ENCODE measurements at places on chromosomes 4 and X.

DNA sequence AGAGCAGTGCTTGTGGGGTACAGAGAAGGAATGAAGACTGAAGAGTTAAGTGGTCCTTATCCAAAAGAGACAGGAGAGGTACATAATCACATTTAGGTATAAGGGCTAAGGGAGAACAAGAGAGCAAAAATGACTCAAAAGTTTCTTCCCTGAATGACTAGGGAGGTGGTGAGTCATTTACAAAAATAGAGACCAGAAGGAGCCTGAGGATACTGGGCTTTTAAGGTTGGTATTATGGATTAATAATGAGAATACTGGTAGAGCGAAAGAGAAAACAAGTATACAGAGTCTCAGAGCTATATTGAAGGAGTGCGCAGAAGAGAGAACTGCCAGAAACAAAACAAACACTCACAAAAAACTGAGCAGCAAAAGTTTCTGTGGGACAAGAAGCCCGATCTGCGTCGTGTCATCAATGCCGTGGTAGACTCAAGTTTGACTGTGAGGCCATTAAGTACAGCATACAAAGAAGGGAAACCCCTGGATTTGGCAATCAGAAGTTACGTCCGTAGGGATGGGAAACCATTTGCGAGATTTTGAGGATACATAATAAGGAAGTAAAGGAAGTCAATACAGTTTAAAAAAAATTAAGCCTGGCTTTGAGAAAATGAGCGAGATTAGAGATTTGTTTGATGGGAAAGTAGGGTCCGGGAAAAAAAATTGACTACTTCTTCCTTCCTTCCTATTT lies 129.1 kb upstream of the STIM2 start:
- no peak for DNase-seq

GRCh38 chrX:13550346-13550745 lies 19.1 kb upstream of the EGFL6 start:
- no peak for DNase-seq

- no peak for DNase-seq
Observed at GRCh38 chr4:7771541-7772507, 167.8 kb downstream of the AFAP1 start.

DNA sequence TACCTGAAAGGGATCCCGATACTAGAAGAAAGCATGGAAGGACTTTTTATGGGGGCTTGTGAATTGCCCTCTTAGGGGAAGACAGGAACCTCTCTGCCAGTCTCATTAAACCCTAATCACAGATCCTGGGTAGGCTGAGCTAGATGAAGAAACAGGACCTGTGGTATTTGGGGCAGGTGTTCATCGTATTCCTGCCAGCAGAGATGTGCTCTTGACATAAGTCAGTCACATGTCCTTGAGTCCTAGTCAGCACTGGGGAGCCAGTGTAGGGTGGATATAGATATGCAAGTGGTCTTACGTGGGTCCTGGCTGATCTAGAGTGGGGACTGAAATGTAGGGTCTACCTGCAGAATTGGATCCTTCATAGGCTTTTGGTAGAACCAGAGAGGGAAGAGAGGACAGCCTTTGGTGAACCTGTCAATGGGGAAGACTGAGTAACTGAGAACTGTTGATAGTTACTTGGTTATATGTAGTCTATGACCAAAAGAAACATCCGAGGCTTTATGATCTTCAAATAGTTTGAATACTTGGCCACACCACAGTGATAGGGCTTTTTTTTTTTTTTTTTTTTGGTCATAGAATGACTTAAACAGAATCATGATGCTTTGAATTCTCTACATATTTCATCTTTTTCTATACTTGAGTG lies 63.5 kb upstream of the WDR1 start:
- DNase-seq, result no peak

DNA sequence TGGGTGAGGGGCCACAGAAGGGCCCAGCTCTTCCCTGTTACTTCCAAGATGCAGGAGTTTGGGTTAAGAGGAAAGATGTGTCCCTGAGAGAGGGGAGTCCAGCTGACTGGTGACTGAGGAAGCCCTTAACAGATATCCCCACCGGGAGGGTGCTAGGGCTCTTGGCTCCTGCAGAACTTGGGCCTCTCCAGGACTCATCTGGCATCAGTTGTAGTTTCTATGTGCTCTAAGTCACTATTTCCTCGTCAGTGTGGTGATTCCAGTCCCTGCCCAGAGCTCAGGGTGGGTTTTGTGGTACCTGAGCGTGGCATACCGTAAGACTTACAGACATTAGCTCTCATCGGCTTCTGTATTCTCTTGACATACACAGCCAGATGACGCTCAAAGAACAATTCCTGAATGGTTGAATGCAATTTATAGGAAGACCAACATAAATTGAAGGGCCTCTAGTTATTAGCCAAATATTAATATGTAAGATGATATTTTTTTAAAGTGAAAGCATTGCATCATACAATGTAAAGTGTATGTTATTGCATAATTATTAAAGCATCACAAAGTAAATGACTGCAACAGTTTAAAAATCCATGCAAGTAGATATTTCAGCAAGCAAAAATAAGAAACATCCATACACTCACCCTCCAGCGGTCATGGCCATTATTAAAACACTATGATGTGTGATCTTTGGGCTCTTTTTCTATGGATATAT lies 195.5 kb downstream of the PTTG2 start:
- DNase-seq, result no peak

DNA sequence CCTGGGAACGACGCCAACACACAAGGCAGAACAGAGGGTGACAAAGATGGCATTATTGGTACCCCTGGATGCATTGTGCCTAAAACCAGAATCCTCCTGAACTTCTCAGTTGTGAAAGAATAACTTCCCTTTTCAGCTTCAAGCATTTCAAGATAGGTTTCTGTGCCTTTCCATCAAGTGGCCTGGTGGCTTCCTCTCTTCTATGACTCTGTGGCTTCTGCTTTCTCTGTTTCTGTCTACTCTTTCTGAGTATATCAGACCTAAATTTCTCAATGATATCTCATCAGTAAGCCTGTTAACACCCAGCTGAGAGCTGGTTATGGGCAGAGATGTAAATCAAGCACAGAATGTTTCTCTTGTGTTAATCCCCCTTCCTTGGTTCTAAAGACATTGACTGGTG lies 21.4 kb upstream of the FAM9B start:
- DNase-seq, result no peak

GRCh38 chrX:72621163-72621562 lies 48.5 kb upstream of the HDAC8 start:
- no peak for DNase-seq

- DNase-seq, result no peak
Observed at GRCh38 chr4:7651461-7651921, 216.8 kb upstream of the PSAPL1 start.

- DNase-seq, result peak; percentile 13
Observed at GRCh38 chr4:61068745-61069144, 131.4 kb upstream of the ADGRL3 start.

DNA sequence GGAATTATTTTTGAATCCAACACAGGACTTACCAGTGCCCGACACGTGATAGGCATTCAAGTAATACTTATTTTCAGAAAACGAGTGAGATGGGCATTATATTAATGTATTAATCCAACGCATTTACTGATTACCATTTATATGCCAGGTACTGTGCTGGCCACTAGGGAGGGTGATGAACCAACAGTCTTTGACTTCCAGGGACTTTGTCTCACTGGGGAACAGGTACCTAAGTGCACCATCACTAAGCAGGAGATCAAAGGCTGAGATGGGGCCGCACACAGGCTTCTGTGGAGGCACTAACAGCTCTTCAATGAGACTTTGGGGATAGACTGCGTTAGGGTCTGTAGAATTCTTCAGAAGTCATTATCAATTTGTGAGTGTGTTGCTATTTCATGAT lies 5.7 kb upstream of the TADA2B start:
- DNase-seq, result no peak

GRCh38 chr4:72314869-72315268 lies 254.2 kb downstream of the ADAMTS3 start:
- DNase-seq, result no peak

- DNase-seq, result no peak
Observed at GRCh38 chrX:96835660-96836289, 47.9 kb upstream of the RPA4 start.

DNA sequence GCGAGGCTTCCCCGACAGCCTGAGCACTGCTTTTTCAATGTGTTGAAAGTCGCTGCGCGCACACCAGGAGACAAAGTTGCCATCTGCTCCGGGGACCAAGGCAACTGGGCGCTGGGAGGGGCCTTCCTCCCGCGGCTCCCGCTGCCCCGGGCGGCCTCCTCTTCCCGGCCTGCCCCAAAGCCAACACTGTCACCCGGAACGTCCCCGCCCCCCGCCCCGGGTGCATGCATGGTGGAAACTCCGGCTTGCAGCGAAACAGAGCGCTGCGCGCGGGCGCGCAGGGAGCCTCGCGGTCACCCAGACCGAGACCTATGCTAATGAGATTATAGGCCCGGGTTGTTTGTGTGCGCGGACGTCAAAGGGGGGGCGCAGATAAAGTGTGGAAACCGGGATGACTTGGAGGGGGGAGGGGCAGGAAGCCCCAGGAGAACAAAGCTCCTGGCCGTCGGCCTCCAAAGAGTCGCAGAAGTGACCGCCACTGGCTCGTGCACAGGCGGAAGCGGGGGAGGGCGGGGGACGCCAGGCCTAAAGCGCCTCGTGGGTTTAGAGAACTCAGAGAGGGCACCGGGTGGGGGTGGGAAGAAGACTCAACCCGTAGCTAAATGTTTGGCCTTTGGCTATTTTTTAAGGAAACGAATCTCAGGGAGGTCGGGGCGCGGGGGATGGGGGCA lies 88.8 kb downstream of the BCOR start:
- peak; percentile 52 for DNase-seq

DNA sequence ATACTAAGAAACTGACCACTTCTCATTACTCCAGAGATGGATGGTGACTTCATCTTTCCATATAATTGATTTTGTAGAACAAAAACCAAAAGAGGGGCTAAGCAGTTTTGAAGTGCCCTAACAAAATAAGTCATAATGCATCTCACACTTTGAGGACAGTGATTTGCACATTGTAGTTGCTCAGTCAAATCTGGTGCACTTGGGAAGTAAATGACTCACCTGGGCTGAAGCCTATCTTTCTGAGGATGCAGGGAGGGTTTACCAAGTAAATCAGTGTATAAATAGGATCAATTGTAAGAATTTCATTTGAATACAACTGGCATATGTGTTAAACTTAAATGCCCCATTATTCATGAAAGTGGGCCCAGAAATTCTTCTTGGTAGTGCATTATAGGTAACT lies 134.2 kb downstream of the DCLK2 start:
- DNase-seq, result no peak

- DNase-seq, result no peak
Observed at GRCh38 chr4:15162465-15163283, 160.4 kb downstream of the CPEB2 start.

DNA sequence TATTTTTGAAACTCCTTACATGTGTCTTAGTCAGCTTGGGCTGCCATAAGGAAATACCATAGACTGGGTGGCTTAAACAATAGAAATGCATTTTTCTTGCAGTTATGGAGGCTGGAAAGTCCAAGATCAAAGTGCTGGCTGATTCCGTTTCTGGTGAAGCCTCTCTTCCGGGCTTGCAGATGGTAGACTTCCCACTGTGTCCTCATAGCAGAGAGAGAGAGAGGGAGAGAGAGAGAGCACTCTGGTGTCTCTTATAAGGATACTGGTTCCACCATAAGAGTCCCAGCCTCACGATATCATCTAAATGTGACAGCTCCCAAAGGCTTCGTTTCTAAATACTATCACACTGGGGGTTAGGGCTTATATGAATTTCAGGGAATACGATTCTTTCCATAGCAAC lies 39.7 kb downstream of the ENPEP start:
- DNase-seq, result no peak

DNA sequence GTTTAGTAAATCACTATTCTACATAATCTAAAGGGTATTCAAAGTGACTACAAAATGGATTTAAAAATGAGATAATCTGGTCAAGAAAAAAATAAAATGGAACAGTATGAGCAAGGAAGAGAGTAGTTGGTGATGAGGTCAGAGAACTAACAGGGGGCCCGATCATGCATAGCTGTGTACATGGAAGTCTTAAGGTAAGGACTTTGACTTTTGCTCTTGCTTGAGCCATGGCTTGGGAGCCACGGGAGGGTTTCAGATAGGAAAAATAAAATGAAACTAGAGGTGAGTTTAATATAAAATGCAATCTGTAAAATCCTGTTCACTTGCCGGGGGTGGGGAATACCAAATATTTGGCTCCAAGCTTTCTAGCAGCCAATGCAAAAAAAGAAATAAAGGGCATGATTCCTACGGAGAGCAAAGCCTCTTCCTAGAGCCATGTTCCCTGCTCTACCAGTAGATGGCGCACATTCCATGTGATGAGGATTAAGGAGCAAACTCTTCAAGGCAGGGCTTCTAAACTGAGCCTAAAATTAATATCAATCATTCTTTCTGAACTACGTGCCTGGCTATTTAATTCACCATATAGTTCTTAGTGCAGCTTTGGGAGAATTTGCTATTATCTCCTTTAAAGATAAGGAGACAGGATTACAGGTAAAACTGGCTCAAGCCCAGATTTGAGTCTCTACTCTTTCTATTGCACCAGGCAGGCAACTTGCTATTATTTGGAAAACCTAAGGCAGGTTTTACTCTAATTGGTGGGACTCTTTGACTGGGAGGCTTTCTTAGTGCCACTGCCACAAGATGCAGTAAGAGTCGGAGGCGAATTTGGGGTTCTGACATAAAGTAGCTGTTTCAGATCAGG lies 6.8 kb upstream of the CLCN5 start:
- DNase-seq, result peak; percentile 26

- DNase-seq, result no peak
Observed at GRCh38 chr4:74021601-74022000, 16.9 kb downstream of the CXCL3 start.

DNA sequence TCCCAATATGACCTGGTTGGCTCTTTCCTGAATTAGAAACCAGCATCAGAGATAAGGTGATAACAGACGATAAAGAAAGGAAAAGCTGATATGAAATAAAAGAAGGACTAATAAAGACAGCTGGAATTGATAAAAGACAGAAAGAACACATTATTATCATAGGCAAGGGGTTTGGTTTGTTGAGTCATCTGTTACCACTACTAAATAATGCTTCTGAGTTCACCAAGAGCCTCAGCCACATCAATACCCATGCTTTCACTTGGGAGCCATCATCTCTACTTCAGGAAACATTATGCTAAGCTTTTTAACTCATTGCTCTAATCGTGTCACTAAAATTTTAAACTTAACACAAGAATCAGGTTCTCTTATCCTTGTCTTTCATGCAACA lies 27.6 kb downstream of the ANXA5 start:
- no peak for DNase-seq

- DNase-seq, result no peak
Observed at GRCh38 chrX:122091571-122091970, 1044.2 kb downstream of the GLUD2 start.

GRCh38 chrX:34072906-34073305 lies 59.2 kb downstream of the FAM47A start:
- DNase-seq, result no peak

GRCh38 chr4:123589301-123589700 lies 192.7 kb downstream of the SPRY1 start:
- DNase-seq, result no peak

DNA sequence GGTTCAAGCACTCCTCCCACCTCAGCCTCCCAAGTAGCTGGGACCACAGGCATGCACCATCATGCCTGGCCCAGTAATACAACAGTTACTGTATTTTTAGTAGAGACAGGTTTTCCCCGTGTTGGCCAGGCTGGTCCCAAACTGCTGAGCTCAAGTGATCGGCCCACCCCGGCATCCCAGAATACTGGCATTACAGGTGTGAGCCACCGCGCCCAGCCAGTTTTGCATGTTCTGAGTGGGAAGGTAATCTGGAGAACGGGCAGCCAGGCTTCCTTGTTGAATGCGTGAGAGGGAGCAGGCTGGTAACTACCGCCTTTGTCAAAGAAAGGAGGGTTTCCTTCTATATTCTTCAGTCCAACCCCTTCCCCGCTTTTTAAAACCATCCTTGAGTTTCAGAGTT lies 9.1 kb downstream of the NOCT start:
- DNase-seq, result no peak
